ENCODE measurements at places on chromosomes 4 and X.

DNA sequence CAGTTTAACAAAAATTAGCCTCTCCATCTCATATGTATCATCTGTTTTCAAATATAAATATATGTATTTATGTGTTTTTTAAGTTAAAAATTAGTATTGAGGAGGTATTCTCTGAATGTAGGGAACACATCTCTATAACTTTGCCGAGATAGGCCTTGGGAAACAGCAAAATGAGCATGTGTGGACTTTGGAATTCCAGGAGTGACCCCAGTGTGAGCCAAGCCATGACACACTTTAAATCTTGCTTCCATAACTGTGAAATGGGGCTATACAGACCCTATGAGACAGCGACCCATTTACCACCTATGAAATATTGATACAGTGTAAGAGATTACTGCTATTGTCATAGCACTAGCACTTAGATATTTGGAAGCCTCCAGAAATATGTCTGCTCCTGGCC is 58.8 kb downstream of the FRMPD4 start:
- ATAC-seq = no peak

DNA sequence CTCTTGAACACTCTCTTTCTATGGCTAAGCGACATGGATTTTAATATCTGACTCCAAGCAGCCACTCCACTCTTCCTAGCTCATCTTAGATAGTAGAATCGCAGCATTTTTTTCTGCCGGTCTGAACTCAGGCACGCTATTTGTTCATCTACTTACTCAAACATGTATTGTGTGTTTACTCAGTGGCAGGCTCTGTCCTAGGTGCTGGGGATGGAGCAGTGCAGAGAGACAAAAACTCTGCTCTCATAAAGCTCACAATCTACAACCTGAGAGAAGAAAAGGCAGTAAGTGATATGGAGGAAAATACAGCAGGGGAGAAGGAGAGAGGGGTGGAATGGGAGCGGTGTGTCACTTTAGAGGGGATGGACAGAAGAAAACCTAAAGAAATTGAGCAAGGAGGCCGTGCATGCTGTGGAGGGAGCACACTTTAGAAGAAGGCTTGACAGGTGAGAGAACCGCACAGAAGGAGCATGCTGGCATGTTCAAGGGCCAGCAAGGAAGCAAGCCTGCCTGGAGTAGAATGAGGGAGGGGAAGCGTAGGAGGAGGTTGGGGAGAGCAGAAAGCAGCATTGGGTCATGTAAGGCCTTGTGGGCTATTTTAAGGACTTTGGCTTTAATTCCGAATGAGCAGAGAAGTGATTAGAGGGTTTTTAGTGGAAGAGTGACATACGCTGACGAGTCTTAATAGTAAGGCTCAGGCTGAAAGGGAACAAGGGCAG is 132.0 kb downstream of the ANK2 start:
- ATAC-seq = no peak

DNA sequence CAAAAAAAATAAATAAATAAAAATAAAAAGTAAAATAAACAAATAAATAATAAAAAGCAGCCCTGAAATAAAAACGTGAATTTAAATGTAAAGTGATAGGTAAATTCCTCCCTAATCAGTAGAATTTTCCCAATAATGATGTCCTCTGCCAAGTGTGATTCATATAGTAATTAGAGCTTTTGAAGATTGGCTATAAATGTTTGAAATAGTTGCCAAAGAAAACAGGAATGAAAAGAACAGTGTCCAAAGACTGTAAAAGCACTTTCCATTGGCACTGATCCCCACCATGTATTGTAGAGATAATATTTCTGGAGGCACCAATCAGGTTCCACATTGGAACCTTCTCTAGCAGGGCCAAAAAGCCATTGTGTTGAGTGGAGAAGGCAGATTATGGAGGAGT is 25.9 kb upstream of the SMARCAD1 start:
- ATAC-seq = no peak

- ATAC-seq = no peak
These were observed 126.9 kb upstream of the GPRIN3 start for GRCh38 chr4:89434364-89434988.

- no peak for ATAC-seq
These were observed 27.7 kb upstream of the CEP135 start for GRCh38 chr4:55921093-55921492.

- ATAC-seq = no peak
These were observed 326.9 kb downstream of the PDHA2 start for GRCh38 chr4:96166806-96167205.

DNA sequence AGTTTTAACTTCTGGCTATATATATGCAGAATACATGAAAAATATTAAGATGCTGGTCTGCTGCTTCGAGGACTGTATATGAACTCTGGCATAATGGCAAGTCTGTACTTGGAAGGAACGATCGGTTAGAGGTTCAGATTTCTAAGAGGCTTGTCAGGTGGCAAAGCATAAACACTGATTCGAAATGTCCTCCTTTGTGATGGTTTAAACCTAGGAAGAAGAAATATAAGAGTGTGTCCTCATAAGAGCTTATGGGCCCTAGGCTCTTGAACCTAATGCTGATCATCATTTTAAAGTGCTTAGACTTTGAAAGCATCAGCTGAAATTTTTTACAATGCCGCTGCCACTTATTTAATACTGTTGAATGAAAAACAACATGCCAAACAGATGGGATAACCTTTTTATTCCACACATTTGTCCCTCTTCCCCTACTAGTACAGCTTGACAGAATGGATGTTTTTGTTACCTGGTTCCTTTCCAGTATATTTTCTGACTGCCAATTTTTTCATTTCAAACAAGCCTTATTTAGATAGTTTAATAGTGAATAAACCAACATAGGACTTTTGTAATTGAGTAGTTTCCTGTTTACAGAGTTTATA is 8.8 kb downstream of the SPRY1 start:
- no peak for ATAC-seq

- ATAC-seq = no peak
These were observed 52.8 kb upstream of the CLNK start for GRCh38 chr4:10737337-10737736.

DNA sequence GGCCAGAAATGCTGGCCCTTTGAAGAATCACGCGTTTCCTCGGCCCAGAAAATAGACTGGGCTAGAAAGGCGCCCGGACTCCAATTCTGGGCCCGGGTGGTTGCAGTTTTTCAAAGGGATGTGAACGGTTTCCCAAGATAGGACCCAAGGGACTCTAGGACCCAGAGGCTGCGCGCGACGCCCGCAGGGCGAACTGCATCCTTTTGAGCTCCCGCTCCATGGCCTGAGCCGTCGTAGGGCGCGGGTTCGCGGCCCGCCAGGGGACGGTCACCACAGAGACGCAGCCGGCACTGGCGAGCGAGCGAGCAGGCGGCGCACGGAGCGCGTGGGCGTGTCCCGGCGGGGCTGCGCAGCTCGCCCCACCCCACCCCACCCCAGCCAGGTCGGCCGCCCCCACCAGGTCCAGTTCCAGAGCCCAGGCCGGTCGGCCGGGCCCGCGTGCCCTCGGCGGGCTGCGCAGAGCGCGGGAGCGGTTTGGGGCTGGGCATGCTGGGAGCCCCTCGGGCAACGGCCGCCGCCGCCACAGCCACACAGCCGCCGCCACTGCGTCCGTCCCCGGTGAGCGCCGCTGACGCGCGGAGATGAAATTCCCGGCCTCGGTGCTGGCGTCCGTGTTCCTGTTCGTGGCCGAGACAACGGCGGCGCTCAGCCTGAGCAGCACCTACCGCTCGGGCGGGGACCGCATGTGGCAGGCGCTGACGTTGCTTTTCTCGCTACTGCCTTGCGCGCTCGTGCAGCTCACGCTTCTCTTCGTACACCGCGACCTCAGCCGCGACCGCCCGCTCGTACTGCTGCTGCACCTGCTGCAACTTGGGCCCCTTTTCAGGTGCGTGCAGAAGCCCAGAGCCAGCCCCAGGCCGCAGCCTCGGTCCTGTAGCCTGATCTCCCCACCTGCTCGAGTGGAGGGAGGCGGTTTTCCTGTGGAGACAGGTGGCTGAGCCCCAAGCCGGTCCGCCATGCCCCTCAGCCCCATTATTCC is at the start of gene XK:
Gene XK (plus strand): TSS at position 411 of the 979 bp plus-strand sequence. CDS start 171 bp downstream, at position 582.
- peak; percentile 72 for ATAC-seq

GRCh38 chr4:152997771-152998487 is 61.8 kb downstream of the FHDC1 start:
- no peak for ATAC-seq

DNA sequence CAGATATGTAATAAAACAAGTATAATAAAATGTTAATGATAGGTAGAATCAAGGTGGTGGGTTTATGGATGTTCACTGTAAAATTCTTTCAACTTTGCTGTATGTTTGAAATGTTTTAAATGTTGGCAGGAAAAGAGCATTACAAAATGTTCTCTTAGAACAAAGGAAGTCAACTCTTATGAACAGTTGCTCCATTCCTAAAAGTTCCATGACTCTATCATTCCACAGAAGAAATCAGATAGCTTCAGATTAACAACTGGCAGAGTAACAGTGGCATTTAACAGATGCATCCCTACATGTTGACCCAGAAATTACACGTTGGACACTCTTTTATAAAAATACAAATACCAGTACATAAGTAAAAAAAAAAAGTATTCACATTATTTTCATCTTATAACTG is 2023.7 kb downstream of the ARAP2 start:
- ATAC-seq = no peak

DNA sequence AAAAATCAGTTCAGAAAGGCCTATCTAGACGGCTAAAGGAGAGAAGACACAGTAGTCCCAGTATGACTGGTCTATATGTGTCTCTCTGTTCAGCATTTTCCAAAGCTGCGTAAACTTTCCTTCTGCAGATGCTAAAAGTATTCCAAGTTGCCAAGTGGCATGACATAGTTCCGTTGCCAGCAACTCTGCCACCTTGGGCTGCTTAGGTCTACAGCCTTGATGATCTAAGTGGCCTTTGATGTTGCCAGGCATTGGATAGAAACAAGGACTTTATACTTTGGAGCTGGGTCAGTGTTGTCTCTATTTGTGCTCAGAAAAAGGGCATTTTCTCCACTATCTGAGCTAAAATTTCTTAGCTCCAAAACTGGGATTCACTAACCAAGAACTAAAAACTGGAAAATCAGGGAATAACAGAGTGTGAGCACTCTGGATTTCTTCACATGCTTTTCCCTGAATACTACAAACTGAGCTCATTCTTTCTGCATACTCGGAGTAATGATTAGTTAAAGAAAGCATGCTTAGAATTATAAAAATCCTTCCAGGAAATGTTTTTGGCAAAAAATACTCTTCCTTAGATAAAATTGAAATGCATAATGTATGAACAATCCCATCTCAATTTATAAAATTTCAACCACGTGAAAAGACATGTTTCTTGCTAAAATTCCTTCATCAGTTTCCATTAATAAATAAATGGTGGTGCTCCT is 191.4 kb downstream of the ADAMTS3 start:
- no peak for ATAC-seq

- no peak for ATAC-seq
These were observed 30.0 kb upstream of the HUWE1 start for GRCh38 chrX:53716328-53717088.

- peak; percentile 62 for ATAC-seq
These were observed 112.5 kb upstream of the ATP6AP2 start for GRCh38 chrX:40468033-40468846.

GRCh38 chr4:70183168-70183939 is 12.2 kb upstream of the ODAM start:
- no peak for ATAC-seq

GRCh38 chr4:87521757-87522374 is 7.3 kb downstream of the SPARCL1 start:
- peak; percentile 52 for ATAC-seq

Data from gastroesophageal sphincter (tissue), 4 donors.